Right kidney (tissue), 9 donors: ENCODE measurements at places on chromosomes 7 and 10.
A peak's percentile ranks its signal among the peaks of the same experiment; 100 is the strongest.

- no peak for DNase-seq
These were observed 63.5 kb downstream of the LGI1 start for GRCh38 chr10:93821051-93821772.

DNA sequence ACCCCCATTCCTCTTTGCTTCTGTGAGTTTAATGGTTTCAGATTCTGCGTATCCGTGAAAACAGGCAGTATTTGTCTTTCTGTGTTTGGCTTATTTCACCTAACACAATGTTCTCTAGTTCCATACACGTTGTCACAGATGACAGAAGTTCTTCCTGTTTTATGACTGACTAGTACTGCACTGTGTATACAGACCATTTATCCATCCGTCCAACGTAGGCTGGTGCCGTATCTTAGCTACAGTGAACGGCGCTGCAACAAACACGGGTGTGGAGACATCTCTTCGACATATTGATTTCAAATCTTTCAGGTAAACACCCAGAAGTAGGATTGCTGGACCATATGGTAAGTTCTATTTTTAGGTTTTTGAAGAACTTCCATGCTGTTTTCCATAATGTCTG lies 181.7 kb downstream of the PARD3 start:
- no peak for DNase-seq

- no peak for DNase-seq
These were observed 73.8 kb upstream of the PRLHR start for GRCh38 chr10:118669020-118669791.

DNA sequence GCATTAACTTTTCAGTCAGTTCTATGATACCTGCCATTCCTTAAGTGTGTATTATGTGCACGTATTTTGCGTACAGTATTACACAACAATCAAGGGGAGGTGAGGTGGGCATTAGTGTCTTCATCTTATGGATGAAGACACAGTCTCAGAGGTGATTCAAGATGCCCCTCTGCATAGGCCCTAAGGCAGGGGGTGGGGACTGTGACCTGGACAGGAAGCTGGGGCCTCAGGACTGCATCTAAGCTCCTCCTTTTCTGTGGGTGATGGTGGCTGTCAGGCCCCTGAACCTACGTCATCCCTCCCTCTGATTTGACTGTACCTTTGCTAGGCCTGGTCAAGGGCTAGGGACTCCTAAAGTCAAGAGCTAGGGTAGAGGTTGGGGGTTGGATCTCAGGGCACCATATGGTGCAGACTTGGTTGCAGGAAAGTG lies 38.9 kb downstream of the HK1 start:
- DNase-seq = no peak

DNA sequence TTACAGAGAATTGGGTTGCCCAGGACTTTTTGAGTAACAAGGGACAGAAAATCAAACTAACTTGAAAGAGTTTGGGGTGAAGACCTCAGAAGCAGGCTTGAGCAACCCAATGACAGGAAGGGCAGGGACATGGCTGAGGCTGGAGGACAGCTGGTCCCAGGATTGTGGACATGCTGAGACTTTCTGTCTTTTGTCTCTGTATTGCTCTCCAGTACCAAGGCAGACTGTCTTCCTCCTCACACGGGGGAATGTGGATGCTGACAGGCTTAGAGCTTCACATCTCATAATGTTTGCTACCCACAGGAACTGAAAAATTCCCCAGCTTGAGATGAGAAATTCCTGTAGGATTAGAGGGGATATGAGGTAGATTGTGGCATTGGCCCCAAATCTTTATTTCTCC lies 229.6 kb downstream of the PHF14 start:
- DNase-seq = no peak

DNA sequence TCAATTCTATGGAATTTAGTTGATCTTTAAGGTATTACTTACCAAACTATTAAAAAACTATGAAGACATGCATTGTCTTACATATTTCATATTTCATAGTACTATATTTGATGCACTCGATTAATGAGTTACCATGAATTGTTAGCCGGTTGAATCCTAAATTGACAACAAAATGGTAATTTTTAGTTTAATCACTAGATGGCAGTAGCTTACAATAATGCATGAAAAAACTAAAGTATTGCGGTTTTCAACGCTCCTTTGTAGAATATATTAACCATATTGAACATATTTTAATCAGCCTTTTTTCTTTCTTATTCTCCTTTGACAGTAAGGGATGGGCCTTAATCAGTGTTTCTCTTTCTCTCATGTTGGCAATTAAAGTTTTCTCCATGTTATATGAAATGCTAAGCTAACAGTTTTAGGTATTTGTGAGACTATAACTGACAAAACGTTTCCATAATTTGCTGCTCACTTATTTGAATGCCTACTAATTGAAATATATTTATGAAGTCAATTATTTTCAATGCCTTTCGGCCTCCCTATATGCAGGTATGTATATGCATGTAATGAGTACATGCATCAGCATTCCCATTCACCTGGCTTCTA lies 48.5 kb upstream of the ARL4A start:
- DNase-seq = no peak

GRCh38 chr7:52311886-52312285 lies 723.5 kb upstream of the POM121L12 start:
- DNase-seq = no peak

GRCh38 chr7:31778296-31778695 lies 91.3 kb downstream of the PPP1R17 start:
- DNase-seq = no peak

- DNase-seq = no peak
These were observed 12.2 kb downstream of the TES start for GRCh38 chr7:116222501-116222900.

- DNase-seq = no peak
These were observed 68.4 kb downstream of the SLIT1 start for GRCh38 chr10:97117372-97117771.

GRCh38 chr7:47685151-47685550 lies 103.2 kb upstream of the TNS3 start:
- DNase-seq = no peak

DNA sequence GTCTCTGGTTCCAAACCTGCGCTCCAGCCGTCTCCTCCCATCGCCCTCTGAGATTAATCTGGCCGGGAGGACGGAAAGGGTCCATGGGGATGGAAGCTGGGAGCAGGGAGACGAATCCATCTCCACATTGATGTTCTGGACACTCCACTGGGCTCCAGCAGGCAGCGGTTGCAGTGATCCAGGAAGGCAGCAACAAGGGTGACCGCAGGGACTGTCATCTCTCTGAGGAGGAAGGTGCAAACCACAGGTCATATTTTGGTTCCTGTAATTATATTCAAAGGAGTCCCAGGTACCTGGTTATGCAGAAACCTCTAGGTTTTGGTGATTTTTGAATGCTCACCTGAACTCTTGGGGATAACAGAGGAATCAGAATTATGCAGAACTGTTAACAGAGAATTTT lies 54.8 kb downstream of the EVX1 start:
- no peak for DNase-seq

DNA sequence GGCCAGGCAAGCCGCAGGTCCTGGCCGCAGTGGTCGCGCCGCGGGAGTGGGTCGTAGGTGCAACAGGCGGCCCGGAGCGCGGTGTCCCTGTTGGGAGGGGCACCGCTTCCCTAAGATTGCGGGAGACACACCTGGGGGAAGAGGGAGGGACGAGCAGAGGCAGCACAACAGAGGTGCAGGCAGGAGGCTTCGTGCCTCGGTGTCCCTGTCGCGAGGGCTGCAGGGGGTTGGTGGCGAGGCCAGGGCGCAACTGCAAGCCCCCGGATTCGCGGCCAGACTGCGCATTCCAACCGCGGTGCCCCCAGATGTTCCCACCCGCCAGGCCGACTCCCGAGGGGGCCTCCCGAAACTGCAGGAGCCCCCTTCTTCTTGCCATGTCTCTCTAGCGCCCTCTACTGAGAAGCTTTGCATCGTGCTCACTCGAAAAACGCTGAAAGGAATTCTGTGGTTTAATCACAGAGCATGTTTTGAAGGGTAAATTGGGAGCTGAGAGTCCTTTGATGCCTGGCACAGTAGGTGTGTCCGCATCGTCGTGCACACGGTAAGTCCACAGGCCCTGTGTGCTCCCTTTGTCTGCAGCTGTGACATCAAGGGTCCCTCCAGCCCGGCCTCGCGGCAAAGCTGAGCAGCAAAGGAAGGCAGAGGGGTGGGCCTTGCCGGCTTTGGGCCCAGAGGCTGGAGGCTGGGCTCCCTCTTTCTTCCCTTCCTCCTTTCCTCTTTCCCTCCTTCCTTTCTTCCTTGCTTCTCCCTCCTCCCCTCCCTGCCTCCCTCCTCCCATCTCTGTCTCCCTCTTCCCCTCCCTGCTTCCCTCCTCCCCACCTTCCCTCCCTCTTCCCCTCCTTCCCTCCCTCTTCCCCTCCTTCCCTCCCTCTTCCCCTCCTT lies 6.2 kb upstream of the MBL2 start:
- DNase-seq = peak; percentile 58

DNA sequence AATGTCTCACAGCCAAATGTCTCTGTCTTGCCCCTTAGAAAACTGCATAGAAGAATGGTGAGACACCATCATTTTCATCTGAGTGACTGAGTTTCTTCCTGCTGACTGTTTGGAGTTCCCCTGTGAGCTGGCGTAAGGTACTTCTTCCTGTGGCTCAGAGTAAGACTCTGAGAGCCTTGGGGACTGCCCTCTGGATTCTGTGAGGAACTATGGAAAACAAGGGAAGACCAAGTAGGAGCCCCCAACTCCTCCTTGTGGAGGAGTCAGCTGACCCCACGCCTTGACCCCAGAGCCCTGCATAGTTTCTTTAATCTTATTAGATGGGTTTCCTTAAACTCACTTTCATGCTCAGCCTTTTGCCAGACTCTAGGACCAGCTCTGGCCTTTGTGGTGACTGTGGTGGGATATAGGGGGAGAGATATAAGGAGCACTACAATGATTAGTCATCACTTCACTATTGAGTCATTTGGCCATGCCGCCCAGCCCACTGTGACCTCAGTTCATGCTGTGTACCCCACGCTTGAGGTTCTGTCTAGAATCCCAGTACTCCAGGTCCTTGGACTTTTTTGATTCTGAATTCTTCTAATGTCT lies 51.8 kb upstream of the FAM133B start:
- DNase-seq = no peak

DNA sequence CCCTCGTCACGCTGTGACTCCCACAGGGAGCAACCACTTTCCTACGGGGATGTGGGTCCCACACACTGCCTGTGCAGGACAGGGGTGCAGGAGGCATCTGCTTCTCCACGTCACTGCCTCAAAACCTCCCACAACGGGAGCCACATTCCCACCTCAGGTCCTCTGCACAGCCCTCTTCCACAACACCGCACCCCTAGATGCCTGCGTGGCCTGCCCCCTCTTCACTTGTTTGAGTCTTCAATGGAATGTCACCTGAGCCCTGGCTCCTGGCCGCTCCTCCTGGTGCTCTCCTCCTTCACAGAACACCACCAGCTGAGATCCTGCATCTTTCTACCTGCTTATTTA lies 73.6 kb downstream of the MAD1L1 start:
- no peak for DNase-seq

DNA sequence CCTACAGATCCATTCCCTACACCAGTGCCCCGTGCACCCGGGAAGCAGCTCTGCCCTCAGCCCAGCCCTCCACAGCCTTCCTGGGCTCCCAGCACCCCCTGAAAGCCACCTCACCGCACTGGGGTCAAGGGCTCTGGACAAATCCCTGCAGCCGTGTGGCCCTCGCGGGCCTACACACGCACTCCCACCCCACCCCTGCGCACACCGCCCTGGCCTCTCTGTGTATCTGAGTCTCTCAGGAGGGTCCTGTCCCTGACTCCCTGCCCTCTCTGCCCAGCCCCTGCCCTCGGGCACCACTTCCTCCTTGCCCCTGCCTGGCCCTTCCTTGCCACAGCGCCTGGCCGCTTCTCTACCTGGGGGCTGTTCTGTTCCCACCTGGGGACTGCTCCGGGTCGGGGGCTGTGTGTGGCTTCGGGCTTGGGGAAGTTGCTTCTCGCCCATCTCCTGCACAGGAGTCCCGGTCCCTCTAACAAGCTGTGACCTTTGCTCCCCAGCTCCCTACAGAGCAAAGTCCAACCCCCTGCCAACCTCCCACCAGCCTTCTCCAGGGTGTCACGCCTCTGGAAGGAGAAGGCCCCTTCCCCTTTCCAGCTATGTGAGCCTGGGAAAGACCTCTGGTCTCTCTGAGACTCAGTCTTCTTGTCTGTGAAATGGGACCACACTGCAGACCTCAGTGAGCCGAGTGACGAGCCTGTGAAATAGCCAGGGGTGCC lies 1.5 kb downstream of the TMEM184A start:
- DNase-seq = no peak

DNA sequence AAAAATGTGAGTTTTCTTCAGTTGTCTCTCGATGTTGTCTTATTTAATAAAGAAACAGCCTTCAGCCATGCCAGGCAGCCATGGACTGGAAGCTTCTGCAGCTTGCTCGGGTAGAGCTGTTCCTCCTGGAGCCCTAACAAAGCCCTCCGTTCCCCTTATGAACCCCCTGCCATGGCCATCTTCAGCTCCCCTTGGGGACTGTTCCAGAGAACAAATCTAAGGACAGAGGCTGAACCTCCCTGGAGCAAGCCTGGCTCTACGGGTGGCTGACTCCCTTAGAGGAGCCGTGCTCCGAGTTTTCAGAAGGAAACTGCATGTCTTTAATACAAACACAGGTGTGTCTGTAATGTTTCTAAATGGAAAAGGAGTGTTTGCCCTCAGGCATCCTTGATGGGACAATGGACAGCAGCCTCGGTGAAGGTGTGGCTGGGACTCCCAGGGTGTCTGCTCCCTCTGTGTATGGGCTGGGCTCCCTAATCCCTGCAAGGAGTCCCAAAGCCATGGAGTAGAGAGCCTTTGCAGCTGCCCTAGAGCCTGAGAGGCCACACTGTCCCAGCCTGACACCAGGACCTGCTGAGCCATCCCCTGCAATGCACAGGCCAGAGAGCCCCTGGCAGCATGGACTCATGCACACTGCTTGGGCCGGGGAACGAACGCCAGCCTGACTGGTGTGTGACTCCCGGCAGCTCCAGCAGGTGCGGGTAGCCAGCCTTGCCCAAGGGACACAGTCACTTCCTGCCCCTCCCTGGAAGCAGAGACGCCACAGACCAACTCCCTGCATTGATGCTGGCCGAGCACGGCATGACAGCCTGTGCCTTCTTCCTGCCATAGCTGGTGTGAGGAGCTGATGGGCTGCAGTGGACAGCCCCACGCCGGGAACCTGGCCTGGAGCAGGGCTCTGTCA lies 381.8 kb downstream of the TCERG1L start:
- DNase-seq = no peak

DNA sequence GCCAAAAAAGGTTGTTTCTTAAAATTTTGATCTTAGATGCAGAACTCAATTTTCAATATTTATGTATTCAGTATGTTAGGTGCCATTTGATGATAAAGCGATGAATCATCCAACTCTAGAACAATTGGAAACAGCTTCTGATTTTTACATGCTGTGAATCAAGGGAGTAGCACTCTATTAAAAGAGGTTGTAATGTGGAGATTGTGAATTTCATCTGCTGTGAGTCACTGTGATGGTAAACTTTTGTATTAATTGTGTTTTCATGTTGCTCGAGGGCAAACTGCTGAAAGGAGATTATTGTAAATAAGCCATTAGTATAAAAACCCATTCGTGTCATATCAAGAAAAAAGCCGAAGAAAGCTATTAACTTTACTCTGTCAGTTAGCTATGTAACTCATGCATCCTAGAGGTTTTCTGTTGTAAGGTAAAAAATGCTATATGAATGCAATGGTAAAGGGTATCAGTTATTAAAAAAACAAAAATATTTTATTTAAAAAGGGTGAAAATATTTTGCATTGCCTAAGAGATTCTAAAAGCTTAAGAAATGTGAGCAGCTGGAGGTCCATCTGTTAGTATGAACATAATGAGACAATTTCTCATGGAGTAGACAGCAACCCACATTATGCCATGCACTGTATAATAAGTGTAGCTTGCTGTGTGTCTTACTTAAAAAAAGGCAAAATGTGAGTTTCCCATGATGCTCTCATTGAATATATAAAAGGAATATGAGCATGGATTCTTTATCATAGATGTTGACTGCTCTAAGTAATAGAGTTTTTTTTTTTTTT lies 511.0 kb upstream of the PCDH15 start:
- DNase-seq = no peak

- DNase-seq = no peak
These were observed 102.8 kb upstream of the DIP2C start for GRCh38 chr10:792083-792791.
